Activated T-cell treated with anti-CD3 and anti-CD28 coated beads, Interleukin-2, amount 50 U/mL, for 48 hours (primary cell): ENCODE measurements at places on chromosomes 1 and 21.

GRCh38 chr1:175479521-175480342, 263.7 kb downstream of the TNR start:
- no peak for DNase-seq

DNA sequence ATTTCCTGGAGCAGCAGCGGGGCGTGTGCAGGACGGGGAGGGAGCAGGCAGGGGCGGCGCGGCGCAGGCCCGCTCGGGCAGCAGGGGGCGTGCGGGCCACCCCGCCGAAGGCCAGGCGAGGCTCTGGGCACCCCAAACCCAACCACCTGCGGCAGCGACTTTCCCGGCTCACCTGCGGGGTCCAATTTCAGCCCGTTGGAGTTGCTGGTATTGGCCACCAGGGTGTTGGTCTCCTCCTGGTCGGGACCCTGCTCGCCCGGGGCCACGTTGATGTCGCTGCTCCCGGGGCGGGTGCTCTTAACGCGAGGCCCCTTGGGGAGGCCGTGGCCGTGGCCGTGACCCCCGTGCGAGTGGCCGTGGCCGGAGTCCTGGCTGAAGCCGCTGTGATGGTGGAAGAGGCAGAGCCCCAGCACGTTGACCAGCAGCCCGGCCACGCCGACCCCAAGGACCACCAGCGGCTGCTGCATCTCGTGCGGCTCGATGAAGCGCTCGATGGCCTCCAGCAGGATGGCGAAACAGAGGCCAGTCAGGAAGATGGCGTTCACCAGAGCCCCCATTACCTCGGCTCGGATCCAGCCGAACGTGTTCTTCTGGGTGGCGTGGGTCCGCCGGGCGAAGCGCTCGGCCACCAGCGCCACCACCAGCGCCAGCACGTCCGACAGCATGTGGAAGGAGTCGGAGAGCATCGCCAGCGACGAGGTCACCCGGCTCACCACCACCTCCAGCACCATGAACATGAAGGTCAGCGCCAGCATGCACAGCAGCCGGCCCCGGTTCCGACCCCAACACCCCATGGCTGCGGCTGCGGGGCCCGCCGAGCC, 932 bp downstream of the SLC30A1 start:
- peak; percentile 76 for DNase-seq

DNA sequence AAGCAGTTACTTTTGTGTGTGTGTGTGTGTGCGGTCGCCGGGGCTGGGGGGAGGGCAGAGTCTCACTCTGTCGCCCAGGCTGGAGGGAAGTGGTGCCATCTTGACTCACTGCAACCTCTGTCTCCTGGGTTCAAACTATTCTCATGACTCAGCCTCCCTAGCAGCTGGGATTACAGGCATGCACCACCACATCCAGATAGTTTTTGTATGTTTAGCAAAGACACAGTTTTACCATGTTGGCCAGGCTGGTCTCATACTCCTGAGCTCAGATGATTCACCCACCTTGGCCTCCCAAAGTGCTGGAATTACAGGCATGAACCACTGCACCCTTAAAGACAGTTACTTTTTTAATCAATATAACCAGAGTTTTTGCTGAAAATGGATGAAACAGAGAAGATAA, 207.0 kb downstream of the PTPRC start:
- DNase-seq, result no peak

GRCh38 chr21:42229676-42230075, 10.7 kb downstream of the ABCG1 start:
- no peak for DNase-seq

GRCh38 chr21:34570313-34570712, 44.6 kb downstream of the RCAN1 start:
- DNase-seq, result no peak

DNA sequence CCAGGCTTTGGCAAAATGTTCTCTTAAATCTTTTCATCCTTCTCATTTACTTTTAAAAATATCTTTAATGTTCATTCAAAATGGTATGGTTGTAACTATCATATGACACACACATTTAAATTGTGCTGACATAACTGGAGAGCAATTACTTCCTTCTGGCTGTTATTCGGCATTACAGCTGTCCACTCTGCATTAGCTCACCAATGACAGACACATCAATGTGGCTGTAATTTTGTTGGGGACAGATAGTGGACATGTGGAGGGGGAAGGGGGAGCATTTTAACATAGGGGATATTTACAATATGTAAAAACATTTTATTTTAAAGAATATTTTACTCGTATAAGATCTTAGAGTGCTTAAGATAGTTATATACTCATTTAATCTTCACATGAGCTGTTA, 319.8 kb downstream of the HMCN1 start:
- DNase-seq, result no peak

DNA sequence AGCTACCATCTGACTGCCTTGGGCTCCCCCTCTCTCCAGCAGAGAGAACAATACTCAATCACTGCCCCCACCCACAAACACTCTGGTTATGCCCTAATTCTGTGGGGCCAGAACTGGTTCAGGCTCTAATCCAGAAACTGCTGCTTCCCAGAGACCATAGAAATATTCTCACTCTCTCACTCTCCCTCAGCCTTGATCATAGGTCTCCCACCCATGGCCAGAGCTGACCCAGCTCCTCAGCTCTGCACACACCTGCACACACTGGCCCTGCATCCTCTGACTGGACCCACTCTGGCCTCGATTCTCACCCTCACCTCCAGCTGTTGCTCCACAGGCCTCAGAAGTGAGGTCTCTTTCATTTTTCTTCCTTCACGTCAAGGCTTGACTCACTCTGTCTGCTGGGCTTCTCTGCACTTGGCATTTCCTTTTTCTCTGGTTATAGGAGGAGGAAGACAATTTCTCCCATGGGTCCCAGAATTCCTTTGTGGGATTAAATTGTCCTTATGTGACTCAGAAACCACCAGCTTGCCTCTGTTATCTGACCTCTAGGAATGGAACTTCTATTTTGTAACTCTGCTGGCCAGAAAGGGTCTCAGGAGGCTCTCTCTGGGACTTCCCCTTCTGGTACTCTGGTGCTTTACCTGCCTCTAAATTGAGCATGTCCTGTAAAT, 15.6 kb upstream of the ZMYM6 start:
- no peak for DNase-seq

DNA sequence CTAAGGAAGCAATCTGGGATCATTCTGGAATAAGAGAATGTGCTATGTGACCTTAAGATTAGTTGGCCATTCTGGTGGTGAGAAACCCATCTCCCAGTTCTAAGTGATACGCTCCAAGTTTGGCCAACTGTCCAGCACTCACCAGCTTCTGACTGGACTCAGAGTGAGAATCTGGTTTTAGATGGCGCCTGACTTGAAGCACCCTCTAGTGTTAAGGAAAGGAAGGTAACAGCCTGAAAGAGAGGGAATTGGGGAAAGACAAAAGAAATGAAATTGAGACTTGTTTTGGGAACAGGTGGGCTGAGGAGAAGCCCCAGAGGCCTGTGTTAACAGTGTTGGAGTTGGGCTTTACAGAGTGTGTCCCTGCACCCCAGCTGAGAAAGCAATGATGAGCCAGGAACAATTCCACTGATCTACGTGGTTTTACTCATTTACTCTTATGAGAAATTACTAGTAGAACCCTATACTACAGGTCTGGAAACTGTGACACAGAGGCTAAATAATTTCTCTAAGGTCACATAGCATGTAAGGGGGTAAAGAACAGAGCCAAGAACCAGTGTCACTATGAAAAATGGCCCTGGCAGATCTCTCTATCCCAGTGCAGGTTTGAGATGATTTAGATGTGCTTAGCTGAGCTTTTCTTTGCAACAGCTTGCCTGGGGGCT, 9.3 kb upstream of the FCAMR start:
- no peak for DNase-seq

DNA sequence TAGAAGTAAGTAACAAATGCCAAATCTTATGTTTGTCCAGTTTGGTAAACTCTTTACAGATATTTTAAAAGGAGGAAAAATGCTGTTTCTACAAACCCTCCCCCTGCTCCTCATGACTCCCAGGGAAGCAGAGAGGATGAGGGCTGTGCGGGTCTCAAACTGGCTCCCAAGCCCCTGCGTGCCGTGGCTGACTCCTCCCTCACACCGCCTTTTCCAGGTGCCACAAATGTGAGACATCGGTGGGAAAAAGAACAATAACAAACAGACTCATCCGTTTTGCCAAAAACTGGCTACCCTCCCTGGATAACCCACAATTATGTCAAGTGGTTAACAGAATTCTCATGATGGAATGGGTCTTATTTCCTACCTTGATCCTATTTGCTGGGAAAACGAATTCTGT, 594.6 kb downstream of the PTPRU start:
- DNase-seq, result no peak

GRCh38 chr1:117250061-117250606, 39.4 kb upstream of the VTCN1 start:
- no peak for DNase-seq

DNA sequence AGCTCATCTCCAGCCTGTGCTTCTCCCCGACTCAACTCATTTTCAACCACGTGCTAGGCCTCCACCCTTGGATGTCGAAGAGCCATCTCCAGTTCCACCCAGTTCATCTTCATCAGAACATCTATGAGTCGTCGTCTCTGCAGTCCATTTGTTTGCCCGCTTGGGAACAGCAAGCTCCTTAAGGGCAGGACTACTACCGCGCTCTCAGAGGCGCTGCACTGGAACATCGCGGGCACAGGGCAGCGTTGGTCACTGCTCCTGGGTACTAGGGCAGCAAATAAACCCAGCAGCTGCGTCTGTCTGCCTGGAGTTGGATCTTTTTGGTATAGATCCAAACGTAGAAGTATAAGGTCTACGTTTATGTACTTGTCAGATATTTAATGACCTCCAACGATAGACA, 478 bp upstream of the PRDM2 start:
- peak; percentile 45 for DNase-seq

- DNase-seq, result no peak
Measured at GRCh38 chr1:64004451-64005025, 198.9 kb upstream of the UBE2U start.

DNA sequence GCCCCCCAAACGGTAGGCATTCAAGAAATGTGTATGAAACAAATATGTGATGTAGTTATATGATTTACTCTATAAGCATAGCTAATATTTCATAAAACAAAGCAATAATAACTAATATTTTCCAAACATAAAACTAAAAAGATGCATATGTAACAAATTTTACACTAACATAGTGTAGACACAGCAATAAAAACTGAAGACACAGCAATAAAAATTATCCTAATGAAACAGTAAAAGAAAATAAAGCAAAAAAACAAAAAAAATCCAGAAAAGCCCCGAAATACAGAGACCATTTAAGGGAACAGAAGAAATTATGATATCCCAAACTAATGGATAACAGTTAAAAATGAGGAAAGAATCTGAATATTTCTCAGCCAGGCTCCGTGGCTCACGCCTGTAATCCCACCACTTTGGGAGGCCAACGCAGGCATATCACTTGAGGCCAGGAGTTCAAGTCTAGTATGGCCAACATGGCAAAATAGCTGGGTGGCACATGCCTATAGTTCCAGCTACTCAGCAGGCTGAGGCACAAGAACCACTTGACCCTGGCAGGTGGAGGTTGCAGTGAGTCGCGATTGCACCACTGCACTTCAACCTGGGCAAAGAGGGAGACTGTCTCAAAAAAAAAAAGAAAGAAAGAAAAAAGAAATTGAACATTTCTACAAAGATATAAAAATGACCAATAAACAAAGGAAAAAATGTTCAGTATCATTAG, 38.2 kb upstream of the PSMG1 start:
- DNase-seq, result no peak

DNA sequence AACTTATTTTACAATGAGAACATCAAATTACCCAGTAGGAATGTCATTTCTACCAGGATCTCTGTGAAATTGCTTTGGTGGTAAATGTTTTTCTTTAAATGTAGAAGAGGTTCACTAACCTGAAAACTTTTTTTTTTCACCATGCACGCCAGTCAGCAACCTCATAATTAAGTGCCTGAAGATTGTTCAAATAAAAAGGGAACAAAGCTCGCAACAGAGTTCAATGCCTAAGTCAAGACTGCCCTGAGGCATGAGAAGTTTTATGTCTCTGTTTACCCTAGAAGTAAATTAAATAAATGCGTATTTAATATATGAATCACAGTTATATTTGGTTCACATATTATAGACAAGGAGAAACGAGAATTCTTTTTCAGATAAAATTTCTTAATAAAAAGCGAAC, 13.8 kb upstream of the SYDE2 start:
- DNase-seq, result no peak

- DNase-seq, result no peak
Measured at GRCh38 chr1:25795946-25796810, 3.8 kb upstream of the SELENON start.
